ENCODE measurements at places on chromosomes 3 and 15.

- no peak for DNase-seq
These were observed 322.3 kb downstream of the GBE1 start for GRCh38 chr3:81439108-81439507.

GRCh38 chr15:99928429-99928981, 195.3 kb upstream of the LYSMD4 start:
- peak; percentile 95 for DNase-seq

- DNase-seq: no peak
These were observed 302.6 kb downstream of the POLQ start for GRCh38 chr3:121243208-121243607.

- no peak for DNase-seq
These were observed 48.6 kb upstream of the ATOSA start for GRCh38 chr15:52727815-52728214.

DNA sequence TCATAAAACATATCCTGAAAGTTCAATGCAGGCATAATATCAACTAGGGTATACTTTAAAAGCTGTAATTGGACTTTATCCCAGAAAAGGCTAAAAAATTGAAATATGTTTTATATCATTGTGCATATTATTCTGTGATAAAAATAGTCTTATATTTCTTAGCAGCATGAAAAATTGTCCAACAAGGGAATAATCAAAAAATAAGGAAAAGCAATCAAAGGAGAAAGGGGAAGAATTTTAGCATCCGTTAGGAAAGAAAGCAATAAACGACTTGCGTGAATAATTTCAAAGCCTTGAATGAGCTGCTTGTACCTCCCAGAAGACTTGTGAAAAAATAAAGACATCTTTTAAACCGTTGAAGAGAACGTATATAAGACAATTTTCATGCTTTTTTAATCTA, 1369.8 kb upstream of the GBE1 start:
- no peak for DNase-seq

DNA sequence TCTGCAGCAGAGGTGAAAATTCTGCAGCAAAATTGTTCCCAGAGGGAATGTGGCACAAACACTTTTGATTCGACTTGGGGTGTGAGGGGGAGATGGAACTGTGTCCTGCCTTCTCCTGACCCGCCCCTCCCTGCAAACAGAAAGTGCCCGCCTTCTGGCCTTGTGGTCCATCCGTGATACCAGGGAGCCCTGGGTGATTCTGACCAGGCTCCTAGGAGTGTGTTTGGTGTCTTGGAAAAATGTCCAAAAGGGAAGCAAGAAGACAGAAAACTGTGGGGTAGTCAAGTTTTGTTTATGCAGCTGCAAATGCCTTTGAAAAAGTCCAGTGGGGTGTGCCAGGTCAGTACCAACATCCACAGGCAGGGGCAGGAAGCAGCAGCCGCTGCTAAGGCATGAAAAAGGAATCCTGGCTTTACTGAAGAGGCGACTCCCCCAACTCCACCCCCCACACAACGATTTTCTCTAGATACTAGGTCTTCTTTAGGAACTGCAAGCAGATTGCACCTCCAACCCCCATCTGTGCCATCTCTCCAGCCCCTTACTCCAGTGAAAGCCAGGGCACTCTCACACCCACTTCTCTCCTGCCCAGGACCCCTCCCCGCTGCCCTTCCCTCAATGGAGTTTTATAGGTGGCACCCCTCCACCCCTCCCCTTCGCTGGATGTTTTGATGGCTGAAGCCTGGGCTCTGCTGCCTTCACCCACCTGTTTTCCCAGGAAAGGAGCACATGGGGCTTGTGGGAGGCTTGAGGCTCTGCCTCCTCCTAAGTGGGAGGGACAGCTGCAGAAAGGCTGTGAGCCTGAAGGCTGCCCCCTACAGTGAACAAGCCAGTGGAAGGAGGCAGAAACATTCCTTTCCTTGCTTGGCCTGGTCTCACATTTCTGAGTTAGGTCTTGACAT, 82.4 kb upstream of the HERC1 start:
- no peak for DNase-seq

DNA sequence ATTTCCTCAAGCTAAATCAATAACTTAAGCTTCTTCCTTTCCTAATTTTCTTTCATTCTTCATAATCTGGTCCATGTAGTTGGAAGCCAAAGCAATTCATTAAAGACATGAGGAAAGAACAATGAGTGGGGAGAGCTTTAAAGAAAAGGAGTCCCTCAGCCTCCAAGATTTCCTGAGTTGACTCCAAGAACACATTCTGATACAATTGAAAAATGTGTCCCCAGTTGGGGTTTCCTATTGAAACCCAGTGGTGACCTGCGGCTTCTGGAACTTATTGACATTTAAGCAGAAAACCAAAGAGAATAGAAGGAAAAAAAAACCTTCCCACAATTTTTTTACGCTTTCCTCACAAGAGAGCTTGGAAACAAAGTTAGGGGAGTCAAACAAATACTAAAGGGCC, 37.0 kb downstream of the ATP8B4 start:
- no peak for DNase-seq

GRCh38 chr15:98311566-98312188, 336.7 kb upstream of the IGF1R start:
- peak; percentile 53 for DNase-seq

GRCh38 chr15:57503051-57503702, 88.5 kb upstream of the MYZAP start:
- no peak for DNase-seq

DNA sequence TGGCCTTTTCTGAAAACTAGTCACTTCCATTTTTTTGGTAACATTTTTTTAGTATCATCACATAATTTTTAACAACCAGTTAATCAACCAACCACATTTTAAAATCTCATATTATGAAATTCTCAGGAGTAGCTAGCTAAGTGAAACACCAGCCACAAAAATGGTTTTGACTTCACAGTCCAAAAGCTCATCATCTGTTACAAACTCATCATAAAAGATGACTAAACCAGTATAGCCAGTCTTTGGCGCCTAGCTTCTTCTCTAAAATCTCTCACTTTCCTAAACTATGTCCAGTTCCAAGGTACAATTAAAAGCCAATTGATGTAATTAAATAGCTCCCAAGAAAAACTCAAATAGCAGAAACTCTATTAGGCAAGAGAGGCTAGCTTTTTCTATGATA, 88.2 kb upstream of the ZNF385D start:
- no peak for DNase-seq

DNA sequence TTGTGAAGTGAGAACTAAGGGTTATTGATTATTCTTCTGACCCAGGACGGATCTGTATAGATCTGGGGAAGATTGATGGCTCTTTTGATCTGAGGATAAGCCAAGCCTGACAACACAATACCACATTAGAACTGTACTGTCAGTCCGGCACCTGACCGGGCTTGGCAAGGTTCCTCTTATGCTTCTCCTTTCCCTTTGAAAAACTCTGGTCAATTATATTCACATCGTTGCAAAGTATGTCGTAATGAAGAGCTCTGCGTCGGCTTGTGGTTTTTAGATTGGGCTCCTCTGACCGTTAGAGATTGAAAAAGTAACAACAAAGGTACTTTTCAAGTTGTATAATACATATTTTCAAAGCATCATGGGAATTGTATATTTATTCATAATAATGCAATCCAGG, 389.8 kb downstream of the NR2F2 start:
- no peak for DNase-seq

- DNase-seq: no peak
These were observed 98.6 kb downstream of the MECOM start for GRCh38 chr3:169564883-169565282.

DNA sequence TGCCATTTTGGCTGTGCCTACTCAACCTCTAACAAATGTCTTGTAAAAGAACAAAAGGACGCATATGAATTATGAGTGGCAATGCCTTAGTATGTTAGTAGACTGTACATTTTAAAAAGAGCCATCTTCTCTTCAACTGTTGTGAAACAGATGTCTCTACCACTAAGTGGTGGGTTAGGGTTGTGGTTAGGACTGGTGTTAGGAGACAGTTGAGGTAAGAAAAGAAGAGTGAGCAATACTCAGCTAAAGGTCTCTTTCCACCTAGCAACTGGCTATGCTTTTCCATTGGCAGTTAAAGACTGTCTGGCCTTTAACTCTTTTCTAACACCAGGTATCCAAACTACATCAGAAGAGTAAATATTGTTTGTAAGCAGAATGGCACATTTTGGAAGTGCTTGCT, 221.7 kb upstream of the TBC1D5 start:
- DNase-seq: no peak

DNA sequence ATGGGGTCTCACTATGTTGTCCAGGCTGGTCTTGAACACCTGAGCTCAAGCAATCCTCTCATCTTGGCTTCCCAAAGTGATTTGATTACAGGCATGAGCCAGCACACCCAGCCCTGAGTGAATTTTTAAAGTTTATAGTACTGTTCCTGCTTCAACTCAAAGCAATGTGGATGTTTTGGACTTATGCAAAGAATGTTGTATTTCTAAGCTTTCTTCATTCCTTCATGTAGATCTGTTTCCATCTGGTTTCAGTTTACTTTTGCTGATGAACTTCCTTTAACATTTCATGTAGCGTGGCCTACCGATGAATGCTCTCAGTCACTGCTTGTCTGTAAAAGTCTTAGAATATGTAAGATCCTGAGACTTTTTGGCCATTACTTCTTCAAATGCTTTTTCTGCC, 23.2 kb downstream of the NRG4 start:
- DNase-seq: no peak

GRCh38 chr3:73249047-73249446, 187.6 kb downstream of the EBLN2 start:
- DNase-seq: no peak

- no peak for DNase-seq
These were observed 27.5 kb upstream of the SH3BP5 start for GRCh38 chr3:15359677-15360397.

DNA sequence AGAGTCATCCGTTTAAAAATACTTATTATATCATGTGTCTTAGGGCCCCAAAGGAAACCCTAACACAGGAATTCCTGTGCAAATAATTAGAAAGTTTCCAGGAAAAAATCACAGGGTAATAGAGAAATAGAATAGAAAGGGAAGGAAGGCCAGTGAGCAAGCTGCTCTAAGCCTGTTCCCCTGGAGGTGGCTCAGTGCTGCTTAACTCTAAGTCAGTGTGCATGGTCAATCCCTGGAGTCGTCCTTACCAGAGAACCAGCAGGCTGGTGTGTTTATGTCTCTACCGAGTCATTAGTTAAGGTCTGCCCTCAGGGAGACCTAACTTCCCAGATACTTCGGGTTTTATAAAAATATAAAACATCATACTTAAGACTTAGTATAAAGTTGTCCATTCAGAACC, 21.0 kb upstream of the MCF2L2 start:
- DNase-seq: no peak

DNA sequence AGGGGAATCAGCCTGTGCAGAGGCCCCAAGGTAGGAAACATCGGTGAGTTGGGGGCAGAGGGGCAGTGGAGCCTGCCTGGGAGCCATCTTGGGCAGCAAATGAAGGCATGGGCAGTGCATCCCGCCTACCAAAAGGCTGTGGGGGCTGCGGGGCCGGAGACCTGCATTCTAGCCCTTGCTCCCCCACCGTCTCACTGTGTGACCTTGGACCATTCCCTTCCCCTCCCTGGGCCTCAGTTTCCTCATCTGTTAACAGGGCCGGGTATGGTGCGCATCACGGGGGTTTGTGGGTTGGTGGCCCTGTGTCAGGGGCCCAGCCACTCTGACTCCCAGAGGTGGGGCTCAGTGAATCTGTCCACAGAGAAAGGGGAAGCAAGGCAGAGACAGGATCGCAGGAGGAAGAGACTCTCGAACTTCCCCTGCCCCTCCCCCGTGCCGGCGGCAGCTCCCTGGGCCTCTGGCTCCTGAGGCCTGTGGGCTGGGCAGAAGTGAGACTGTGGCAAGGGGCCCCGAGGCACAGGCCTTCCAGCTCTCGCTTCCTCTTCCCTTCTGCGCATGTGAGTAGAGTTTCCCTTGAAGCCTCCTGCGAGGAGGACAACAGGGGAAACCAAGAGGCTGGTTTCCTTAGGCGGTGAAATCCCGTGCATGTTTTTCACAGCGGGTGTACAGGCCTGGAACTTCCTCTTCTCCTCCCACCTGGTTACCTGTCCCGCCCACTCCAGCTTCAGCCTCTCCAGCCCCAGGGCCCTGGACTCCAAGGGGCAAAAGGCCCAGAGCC, 42.9 kb downstream of the IDH2 start:
- peak; percentile 77 for DNase-seq

DNA sequence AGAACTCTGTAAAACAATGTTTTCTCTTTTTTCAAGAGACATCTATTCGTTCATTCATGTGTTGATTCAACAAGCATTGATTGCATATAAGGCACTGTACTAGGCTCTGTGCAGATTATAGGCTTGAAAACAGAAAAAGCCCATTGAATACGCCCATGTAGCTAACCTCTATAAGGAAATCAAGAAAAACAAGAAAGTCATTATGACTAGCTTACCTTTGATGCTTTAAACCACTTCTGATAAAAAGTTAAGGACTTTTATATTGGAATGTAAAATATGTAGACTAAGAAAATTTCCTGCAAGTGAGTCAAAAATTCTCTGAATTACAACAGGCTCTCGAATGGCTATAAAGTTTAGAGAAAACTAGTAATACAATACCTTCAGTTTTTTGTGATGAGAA, 92.5 kb downstream of the BDH1 start:
- no peak for DNase-seq

DNA sequence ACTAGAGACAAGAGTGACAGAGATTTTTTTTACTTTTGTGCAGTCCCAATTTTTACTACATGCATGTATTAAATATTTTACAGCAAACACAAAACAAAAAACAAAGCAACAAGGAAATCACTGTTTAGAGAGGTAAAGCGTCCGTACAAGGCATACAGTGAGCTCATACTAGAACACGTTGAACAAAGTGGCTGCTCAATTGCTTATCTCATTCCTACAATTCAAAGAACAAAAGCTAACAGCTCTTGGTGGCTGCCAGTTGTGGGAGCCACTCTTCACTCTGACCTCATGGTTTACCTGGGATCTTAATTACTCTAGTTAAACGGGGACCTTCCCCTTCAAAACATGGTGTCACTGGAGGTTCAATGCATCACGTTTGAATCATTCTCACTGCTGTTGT, 7.6 kb upstream of the ARHGEF26 start:
- no peak for DNase-seq

DNA sequence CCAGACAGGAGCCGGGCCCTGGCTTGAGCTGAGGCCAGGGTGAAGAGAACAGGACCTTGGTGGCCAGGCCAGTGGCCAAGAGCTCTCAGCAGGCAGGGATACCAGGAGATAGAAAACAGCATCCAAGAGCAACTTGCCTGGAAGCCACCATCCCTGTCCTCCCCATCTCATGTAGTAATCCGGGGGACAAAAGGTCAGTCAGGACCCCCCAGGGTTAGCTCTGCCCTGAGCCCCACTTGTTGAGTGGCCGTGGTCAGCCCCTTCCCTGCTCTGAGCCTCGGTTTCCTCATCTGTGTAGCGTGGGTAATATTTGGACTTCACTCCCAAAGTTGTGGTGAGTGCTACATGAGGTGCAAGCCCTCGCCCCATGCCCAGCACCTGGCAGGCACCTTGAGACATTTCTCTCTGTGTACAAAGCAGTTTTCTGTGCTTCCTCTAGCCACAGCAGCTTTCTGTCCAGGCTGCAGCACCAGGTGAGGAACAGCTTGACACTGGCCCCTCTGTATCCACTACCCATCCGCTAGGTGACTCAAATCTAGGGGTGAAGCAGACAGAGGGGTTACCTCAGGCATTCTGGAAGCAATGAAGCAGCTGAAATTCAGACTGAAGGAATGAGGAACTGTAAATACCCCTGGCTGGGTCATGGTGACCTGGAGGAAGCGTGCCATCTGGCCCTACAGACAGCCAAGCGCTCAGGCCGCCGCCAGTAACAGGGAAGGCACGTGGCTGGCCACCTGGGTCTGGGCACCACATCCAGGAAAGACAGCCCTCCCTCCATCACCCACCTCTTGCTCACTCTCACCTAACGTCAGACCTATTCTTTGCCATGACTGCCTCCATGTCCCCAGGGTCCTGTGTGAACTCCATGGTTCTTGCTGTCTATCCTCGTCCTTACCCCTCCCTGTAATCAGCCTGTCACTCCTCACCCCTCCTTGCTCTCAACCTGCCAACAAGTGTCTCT, 6.7 kb downstream of the CISH start:
- no peak for DNase-seq
